ENCODE measurements at places on chromosomes 11 and 22. TPM values are rescaled to one million over a fixed set of nuclear protein-coding genes. Genes with fewer than 3 reads are reported as not detected.

DNA sequence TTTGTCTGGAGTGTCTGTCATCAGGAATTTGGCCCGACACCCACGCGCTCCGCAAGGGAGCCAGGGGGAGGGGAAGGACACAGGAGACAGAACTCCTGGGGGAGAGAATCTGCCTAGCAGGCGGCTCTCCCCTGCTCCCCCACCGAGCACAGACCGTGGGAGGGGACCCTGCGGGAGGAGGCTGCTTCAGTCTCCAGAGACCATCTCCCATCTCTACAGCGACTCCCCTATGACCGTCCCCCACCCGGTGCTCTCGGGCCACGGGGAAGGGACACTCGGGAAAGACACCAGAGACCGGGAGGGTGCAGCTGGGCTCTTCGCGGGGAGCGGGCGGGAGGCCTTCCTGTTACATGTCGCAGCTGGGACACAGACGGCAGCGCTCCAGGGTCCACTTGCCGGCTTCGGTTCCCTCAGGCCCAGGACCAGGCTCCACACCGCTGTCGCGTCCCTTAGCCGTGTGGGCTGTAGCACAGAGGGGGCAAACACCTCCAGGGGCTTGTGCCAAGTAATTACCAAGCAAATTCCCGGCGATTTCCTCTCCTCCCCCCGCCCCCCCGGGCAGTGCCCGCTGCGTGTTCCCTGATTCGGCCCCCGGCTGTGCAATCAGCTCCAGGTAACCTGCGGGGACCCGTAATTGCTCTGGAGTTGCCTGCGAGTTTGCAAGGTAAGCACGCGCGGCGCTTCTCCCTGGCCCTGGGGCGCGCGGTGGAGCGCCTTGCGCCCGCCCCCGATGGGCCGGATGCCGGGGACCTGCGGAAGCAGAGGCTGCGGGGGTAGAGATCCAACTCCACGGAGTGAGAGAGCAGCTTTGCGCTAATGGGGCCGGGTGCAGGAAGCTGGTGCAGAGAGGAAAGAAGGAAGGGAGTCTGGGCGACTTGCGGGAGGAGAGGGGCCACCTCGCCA lies 155.1 kb upstream of the CADM1 start:
- H3K36me3 ChIP-seq: no peaks in the 10 kb centered on the region
- H3K4me1 ChIP-seq: peaks cover 9% of the 10 kb centered on the region
- no peak for DNase-seq
- peak overlapping the region; percentile 38 for H3K27ac ChIP-seq
- H3K27me3 ChIP-seq: peaks cover 2% of the 10 kb centered on the region

- H3K36me3 ChIP-seq: no peaks in the 10 kb centered on the region
- no peaks in the 10 kb centered on the region for H3K27me3 ChIP-seq
- H3K4me3 ChIP-seq: no peak overlapping the region
Measured at GRCh38 chr11:26283852-26284408, 48.0 kb upstream of the ANO3 start.

DNA sequence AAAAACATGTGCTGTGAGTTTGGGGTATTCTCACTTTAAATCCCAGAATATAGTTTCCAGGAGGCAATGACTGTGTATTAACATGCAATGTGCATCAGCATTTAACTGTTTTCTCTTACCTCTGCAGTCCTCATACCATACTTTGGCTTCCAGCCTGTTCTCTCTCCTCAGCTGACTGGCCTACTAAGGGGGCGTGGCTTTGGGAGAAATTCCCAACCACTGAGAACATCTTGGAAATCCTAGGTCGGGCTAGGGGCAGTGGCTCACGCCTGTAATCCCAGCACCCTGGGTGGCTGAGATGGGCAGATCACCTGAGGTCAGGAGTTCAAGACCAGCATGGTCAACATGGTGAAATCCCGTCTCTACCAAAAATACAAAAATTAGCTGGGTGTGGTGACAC lies 13.5 kb upstream of the ZC3H12C start:
- H3K27ac ChIP-seq: no peak overlapping the region
- no peaks in the 10 kb centered on the region for H3K4me1 ChIP-seq
- H3K27me3 ChIP-seq: no peaks in the 10 kb centered on the region

GRCh38 chr11:45607995-45608394 lies 57.4 kb downstream of the CHST1 start:
- no peak overlapping the region for H3K27ac ChIP-seq
- no peak for DNase-seq
- H3K4me3 ChIP-seq: no peak overlapping the region
- no peaks in the 10 kb centered on the region for H3K4me1 ChIP-seq

The PEX16 gene
- 18.8 TPM for total RNA-seq

- H3K27ac ChIP-seq: no peak overlapping the region
- no peaks in the 10 kb centered on the region for H3K27me3 ChIP-seq
- no peak for DNase-seq
- H3K4me1 ChIP-seq: peaks cover 57% of the 10 kb centered on the region
- peaks cover 6% of the 10 kb centered on the region for H3K36me3 ChIP-seq
- H3K4me3 ChIP-seq: no peak overlapping the region
Measured at GRCh38 chr11:64243236-64243854, 2.5 kb downstream of the FKBP2 start.

DNA sequence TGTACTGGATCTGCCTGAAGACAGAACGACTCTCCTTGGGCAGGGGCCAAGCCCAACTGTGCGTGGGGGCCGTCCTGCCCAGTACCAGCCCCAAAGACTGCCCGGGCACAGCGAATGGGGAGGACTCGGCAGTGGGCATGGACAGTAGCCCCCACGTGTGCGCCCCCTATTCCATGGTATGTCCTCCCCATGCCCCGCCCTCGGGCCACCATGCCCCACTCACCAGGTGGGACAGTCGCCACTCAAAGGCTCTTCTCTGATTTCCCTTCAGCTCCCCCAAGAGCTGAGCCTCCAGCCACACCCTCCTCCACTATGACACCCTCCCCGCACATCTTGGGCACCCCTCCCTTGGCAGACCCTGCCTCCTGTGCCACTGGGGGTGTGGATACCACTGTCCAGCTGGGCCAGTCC lies 43.5 kb downstream of the GNB1L start:
- no peak overlapping the region for H3K27ac ChIP-seq
- H3K4me3 ChIP-seq: no peak overlapping the region
- no peaks in the 10 kb centered on the region for H3K27me3 ChIP-seq
- H3K36me3 ChIP-seq: no peaks in the 10 kb centered on the region
- no peak for DNase-seq

The LRRC4C gene
- total RNA-seq: 0.42 TPM

- H3K36me3 ChIP-seq: no peaks in the 10 kb centered on the region
- no peaks in the 10 kb centered on the region for H3K27me3 ChIP-seq
- DNase-seq: no peak
- H3K27ac ChIP-seq: no peak overlapping the region
- no peak overlapping the region for H3K4me3 ChIP-seq
Measured at GRCh38 chr11:78768345-78768744, 193.7 kb upstream of the NARS2 start.

The SEC14L2 gene
- total RNA-seq: 110 TPM

Measured in liver (tissue), 10 donors.